NCI-H2081 (cell line): ENCODE measurements at places on chromosomes 12 and 14.

GRCh38 chr12:100393200-100393599 lies 36.3 kb downstream of the SLC17A8 start:
- no peak for DNase-seq

DNA sequence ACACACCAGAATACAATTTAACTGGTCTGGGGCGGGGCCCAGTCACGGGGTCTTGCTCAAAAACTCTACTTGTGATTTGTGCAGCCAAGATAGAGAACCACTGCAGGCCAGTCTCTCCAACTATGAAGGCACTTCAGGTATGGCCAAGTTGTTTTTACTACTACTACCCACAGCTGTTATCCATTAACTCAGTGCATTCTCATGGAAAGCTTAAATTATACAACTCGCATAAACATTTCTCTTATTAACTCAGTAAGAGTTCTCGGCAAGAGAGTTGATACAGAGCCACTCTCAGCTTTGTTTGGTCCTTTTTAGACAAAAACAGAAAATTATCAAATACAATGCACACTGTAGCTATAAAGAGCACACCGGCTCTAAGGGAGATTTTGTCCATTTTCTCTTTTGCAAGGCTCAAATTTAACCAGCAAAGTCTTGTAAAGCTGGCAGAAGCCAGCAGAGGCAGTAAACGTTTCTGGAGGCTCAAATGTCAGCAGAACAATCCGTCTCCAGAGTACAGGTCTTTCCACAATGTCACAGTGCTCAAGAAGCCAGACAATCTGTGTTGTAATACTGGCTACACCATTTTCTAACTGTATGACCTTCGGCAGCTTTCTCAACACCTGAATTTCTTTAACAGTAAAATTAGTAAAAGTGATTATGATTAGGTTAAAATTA lies 85.9 kb downstream of the PTGER2 start:
- DNase-seq: no peak

DNA sequence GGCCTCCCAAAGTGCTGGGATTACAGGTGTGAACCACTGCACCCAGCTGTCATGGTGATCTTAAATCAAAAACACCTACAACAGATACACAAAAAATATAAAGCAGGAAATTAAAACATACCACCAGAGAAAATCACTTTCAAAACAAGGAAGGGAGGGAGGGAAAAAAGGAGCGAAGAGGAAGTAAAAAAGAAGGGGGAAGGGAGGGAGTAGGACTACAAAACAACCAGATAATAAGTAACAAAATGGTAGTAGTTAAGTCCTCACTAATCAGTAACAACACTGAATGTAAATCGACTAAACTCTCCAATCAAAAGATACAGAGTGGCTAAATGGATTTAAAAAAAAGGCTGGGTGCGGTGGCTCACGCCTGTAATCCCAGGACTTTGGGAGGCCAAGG lies 89.0 kb downstream of the SH2B3 start:
- no peak for DNase-seq

GRCh38 chr12:50224026-50224692 lies 57.0 kb upstream of the CERS5 start:
- DNase-seq: peak; percentile 30

- DNase-seq: no peak
These were observed 7.0 kb downstream of the AQP6 start for GRCh38 chr12:49979791-49980190.
